Activated CD8-positive, alpha-beta T cell treated with anti-CD3 and anti-CD28 coated beads for 36 hours (primary cell): ENCODE measurements at places on chromosomes 16 and 17. TPM values are rescaled to one million over a fixed set of nuclear protein-coding genes. Genes with fewer than 3 reads are reported as not detected.

The ABAT gene
- 5.1 TPM for total RNA-seq

The COX4I1 gene
- 543 TPM for total RNA-seq

The KAT7 gene
- total RNA-seq = 66.6 TPM

The CDC42EP4 gene
- total RNA-seq = 0.72 TPM

The ICAM2 gene
- total RNA-seq = 53.7 TPM

The HSD11B2 gene
- total RNA-seq = 1.6 TPM

The MXRA7 gene
- total RNA-seq = 8.6 TPM

The OTOA gene
- not detected for total RNA-seq

The CD300LB gene
- not detected for total RNA-seq

The KRTAP4-1 gene
- total RNA-seq = not detected

The LPO gene
- total RNA-seq = not detected

The PIMREG gene
- 3.7 TPM for total RNA-seq

The PABPN1L gene
- total RNA-seq = not detected

The FA2H gene
- not detected for total RNA-seq

The ADAMTS18 gene
- total RNA-seq = not detected

The MPP3 gene
- 0.27 TPM for total RNA-seq

The KRTAP16-1 gene
- not detected for total RNA-seq

The PRKCB gene
- total RNA-seq = 101 TPM

The CUEDC1 gene
- 0.40 TPM for total RNA-seq

The ARL4D gene
- total RNA-seq = 2.2 TPM

The ZNF750 gene
- total RNA-seq = not detected

The ABCC11 gene
- 0.54 TPM for total RNA-seq

The TOX3 gene
- not detected for total RNA-seq

The CDR2L gene
- 0.94 TPM for total RNA-seq

The LAT gene
- 206 TPM for total RNA-seq

The CD300LF gene
- not detected for total RNA-seq

The KRTAP4-9 gene
- not detected for total RNA-seq

The ATP1B2 gene
- total RNA-seq = 0.38 TPM

The ODAD4 gene
- 0.81 TPM for total RNA-seq

The TSC2 gene
- total RNA-seq = 57.3 TPM

The PRDM7 gene
- not detected for total RNA-seq
